ENCODE measurements at places on chromosomes 3 and 15.

DNA sequence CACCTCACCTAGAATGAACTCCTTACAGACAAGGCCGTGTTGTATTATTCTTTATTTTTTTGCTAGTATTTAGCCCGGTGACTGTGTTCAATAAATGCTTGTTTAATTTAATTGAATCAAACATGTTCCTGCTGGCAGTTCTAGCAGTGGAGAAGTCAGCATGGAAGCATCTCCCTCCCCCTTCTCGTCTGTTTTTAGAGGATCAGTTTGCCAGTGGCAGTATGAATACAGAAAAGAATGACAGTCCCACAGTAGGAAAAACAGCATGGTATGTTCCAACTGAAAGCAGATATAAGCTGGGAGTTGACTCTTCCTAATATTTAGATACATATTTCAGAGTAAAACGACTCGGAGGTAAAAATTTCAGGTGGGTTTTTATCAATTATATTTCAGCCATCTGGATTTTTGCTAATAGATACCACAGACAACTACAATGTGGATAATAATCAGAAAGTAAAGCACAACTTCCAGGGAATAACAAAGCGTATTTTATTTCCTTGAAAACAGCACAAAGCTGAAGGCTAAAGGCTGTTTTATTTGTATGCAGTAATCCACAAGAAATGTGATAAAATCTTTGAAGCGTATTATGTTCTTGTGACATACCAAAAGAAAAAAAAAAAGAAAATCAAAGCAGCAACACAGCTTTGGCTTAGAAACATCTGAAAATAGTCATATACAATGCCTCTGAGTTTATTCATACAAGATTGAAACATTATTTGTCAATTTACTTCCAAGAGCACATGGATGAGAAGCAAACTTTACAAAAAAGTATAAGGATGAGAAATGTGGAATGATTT, 244.5 kb upstream of the KCNMB2 start:
- H3K36me3 ChIP-seq, result peaks cover 2% of the 10 kb centered on the region
- H3K27ac ChIP-seq, result no peak overlapping the region
- DNase-seq, result no peak
- no peak overlapping the region for H3K4me3 ChIP-seq

DNA sequence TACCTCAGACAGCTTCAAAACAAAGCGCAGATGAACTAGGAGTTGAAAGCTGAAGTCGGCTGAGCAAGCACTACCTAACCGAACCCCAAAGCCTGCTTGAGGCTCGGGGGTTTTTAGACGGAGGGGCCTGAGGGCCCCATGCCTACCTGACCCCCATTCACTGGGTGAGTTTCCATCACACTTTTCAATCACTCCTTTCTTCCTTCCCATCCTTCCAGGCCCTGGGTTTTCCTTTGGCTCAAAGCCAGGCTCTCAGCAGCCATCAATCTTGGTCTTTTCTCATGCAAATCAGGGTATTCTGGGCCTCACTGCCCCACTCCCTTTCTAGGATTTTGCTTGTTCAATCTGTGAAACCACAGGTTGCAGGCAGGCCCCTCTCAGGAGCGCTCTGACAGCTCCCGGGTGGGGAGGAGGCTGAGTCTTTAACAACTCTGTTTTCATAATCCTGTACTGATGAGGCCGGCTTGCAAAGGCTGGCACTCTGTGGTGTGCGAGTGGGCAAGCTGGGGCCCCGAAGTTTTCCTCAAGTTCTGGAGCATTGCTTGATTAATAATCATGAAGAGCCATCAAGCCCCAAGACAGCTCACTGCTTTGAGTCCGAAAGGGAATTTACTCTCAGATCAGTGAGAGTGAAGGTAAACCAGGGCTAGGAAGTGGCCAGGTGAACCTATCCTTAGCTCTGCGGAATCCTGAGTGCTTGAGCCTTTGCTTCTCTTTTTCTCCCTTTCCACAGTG, 97.6 kb downstream of the FRMD4B start:
- H3K4me1 ChIP-seq, result peaks cover 5% of the 10 kb centered on the region
- no peaks in the 10 kb centered on the region for H3K36me3 ChIP-seq
- H3K27ac ChIP-seq, result no peak overlapping the region
- H3K27me3 ChIP-seq, result no peaks in the 10 kb centered on the region

DNA sequence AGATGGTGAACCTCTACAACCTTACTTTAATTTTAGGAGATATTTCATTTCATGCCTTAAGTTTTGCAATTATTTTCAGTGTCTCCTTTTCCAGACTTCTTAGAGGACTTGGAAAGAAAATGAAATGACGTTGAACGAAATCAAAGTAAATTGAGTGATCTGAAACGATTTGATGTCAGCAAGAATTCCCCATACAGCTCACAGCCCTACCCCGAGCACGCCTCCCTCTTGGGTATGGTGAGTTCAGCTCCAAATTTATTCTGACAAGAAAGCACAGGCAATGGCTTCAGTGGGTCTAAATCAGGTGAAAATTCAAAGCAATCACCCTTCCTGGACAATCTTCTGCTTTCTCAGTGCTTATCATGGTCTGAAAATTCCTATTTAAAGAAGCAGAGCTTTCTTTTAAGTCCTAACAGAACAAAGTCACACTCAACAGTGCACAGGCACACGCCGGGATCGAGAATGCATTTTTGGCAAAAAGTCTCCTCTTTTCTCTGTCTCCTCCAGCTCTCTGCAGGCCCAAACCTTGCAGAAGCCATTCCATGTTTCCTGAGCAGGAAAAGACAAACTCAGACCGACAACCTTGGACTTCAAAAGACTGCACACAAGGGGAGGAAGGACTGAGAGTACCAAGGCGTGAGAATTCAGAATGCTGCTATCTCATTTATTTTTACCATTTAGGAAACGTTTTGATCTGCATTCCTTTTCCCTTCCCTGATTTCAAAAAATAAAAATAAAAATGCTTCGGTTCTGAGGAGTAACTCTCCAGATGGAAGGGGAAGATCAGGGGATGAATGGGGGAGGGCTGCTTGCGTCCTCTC, 72.0 kb downstream of the CCNL1 start:
- H3K27me3 ChIP-seq, result no peaks in the 10 kb centered on the region
- no peaks in the 10 kb centered on the region for H3K36me3 ChIP-seq
- H3K4me3 ChIP-seq, result peak overlapping the region; percentile 80
- H3K27ac ChIP-seq, result no peak overlapping the region
- DNase-seq, result no peak

DNA sequence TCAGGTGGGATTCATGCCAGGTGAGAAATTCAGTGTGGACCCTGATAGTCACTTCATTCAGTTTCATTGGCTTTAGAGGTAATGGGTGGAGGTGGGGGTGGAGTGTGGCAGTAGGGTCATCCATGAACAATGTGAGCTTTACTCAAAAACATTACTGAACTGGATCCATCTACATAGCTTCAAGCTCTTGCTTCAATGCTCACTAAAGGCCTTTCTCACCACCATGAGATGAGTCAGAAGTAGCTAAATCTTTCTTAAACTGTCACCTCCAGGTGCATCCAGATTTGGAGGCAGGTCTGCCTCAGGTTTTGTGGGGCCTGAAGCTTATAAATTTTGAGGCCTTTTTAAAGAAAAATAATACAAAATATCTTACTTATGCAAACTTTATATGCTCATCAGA, 363.6 kb downstream of the CHST2 start:
- no peaks in the 10 kb centered on the region for H3K36me3 ChIP-seq
- H3K4me1 ChIP-seq, result no peaks in the 10 kb centered on the region
- no peak for DNase-seq

- no peaks in the 10 kb centered on the region for H3K36me3 ChIP-seq
- H3K4me3 ChIP-seq, result no peak overlapping the region
- no peak for DNase-seq
- H3K27me3 ChIP-seq, result no peaks in the 10 kb centered on the region
- H3K4me1 ChIP-seq, result no peaks in the 10 kb centered on the region
Measured at GRCh38 chr3:139710212-139710611, 32.4 kb upstream of the NMNAT3 start.
